ENCODE measurements at places on chromosomes 4 and X. TPM values are rescaled to one million over a fixed set of nuclear protein-coding genes. Genes with fewer than 3 reads are reported as not detected.

LPAR4 gene
- total RNA-seq, result not detected

PDZD4 gene
- total RNA-seq, result 0.39 TPM

IQCM gene
- not detected for total RNA-seq

EMD gene
- 60.2 TPM for total RNA-seq

MAGEB10 gene
- not detected for total RNA-seq

SHISA3 gene
- total RNA-seq, result 0.10 TPM
